ENCODE measurements at places on chromosomes 3 and 15.

- DNase-seq: no peak
These were observed 32.3 kb downstream of the TMOD3 start for GRCh38 chr15:51861557-51862359.

- DNase-seq: no peak
These were observed 13.8 kb upstream of the STARD5 start for GRCh38 chr15:81337713-81338157.

DNA sequence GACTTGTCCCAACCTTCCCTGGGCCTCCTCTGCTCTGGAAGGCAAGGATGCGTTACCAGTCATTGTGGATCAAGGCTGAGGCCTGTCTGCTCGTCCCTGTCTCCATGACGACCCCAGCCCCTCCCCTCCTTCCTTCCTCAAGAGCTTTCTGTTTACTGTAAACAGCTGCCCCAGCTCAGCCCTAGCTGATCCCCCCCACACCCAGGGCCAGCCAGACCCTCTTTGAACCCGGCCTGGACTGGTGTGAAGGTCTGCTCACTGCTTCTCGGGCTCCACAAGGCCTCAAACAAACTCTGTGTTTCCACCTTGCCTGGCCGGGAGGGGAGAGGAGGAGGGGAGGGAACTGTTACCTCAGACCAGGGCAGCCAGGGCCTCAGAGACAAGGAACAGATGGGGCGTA, 16.9 kb downstream of the VPS18 start:
- DNase-seq: no peak

GRCh38 chr3:172840463-172840862, 89.9 kb downstream of the ECT2 start:
- DNase-seq: no peak

- no peak for DNase-seq
These were observed 73.9 kb downstream of the PEX5L start for GRCh38 chr3:179962629-179963387.

DNA sequence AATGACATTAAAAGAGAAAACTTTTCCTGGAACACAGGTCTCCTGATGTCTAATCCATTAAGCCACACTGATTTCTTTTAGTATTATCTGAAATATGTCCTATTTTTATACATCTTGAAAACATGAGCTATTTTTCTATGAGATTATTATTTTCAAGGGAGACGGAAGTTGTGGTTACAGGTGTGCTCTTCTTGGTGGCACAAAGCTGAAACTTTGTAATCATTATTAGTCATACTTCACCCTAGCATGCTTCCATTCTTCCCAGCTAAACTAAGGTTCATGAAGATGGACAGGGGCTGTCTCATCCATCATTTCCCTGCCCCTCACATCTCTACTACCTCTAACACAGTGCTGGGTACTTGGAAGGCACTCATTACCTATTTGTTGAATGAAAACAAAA, 85.6 kb upstream of the POU1F1 start:
- no peak for DNase-seq

- no peak for DNase-seq
These were observed 143.5 kb upstream of the CNTN4 start for GRCh38 chr3:1955170-1955569.

GRCh38 chr3:107676469-107677309, 153.9 kb downstream of the BBX start:
- no peak for DNase-seq

DNA sequence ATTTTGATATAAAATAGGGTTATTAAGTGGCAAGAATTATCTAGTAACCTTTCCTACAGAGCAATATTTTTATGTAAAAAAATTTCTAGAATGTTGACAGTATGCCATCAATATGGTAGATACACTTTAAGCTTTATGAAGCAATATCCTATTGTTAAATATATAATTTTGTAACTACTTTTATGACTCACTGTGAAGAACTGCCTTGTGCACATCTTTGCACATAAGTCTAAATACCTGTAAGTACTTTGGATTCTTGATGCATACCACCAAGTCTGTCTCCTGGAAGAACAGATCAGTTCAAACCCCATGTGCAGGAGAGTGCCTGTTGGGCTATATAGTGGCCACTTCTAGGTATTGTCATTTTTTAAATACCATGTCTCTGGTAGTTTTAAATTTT, 205.7 kb upstream of the EIF1B start:
- no peak for DNase-seq

DNA sequence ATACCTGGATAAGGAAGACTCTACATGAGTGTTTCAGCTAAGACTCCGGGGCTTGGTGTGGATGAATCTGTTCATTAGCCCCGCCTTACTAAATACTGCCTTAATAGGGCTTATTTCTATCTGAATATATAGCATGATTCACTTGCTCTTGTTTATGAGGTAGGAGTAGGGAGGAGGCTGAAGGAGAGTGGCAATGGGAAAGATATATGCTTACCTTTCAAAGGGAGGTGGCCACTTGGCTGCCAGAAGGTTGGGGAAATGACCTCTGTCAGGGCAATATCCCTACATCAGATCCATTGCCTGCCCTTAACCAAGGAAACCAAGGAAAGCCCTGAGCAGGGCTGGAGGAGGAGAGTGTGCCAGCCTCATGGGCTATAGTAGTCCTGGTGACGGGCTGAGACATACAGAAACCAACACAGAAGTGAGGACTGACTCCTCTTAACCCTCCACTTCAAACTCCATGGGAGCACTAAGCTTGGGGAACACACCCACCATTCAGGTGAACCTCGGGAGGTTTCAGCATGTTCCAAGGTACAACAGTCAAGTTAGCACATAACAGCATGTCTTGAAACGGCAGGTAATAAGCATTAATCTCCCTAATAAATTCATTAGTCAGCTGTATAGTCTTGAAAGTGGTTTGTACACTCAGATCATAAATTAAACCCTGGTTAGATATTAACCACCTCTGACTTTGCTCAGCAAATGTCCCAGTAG, 80.1 kb downstream of the EOMES start:
- DNase-seq: no peak

GRCh38 chr3:14519406-14519805, 20.7 kb downstream of the GRIP2 start:
- no peak for DNase-seq

- no peak for DNase-seq
These were observed 26.4 kb upstream of the ZBED2 start for GRCh38 chr3:111621535-111621934.

- no peak for DNase-seq
These were observed 343.9 kb upstream of the TPM1 start for GRCh38 chr15:62698646-62699045.

DNA sequence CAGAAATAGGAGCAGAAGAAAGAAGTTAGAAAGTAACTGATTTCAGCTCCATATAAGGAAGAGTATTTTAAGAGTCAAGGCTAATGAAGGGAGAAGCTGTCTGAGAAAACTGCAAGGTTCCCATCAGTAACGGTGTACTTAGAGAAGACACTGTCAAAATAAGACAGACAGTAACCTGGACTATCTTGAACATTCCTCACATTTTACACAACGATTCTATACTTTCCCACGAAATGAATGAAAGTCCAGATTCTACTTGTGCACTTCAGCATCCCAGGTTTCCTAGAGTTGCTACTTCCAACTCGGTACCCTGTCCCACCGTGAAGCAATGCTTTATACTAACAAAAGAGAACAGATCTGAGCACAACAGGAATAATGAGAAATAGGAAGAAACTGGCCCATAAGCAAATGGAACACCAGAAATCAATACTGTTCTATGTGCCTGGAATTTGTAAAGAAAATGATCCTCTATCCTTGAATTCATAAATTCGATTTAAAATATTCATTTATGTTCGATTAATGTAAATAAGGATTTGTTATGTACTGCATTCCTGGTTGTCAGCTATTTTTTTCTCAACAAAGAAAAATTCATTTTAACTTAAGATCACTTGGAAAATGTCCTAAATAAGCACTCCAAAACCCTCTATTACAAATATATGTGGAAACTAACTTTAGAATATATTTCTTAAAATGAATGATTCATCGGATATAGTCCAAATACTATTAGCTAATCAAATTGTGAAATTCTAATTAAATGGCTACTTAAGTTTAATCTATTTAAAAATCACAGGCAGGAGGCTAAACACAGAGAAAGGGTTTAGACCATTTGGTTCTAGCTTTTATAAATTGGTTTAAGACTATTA, 1.5 kb downstream of the C3orf70 start:
- DNase-seq: no peak

DNA sequence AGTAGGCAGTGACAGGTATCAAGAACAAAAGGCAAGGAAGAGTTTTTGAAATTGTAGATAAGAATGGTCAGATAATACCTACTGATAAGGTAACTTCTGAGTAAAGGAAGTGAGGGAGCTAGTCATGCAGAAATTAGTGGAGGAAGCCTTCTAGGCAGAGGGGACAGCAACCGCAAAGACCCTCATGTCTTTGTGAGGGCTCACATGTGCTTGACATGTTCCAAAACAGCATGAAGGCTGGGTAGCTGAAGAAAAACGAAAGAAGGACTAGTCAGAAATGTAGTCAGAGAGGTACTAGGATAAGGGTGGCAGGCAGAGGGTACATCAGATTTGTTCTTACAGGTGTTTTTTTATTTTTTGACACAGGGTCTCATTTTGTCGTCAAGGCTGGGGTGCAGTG, 5.3 kb downstream of the SIN3A start:
- no peak for DNase-seq

- no peak for DNase-seq
These were observed 48.3 kb downstream of the PRTG start for GRCh38 chr15:55694652-55695150.

DNA sequence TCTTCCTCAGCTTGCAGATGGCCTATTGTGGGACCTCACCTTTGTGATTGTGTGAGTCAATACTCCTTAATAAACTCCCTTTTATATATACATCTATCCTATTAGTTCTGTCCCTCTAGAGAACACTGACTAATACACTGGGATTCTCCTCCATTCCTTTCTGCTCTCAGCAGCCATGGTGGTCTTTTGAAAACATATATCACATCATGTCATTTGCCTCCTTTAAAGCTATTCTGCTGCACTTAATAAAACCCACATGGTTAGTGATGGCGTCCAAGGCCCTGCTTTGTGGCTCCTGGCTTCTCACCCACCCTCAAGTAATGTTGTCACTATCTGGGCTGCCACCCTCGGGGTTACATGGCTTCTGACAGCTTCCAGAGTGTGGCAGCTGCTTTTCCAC, 169.5 kb downstream of the CADPS start:
- DNase-seq: no peak

GRCh38 chr3:193827871-193828270, 234.9 kb downstream of the OPA1 start:
- DNase-seq: no peak

DNA sequence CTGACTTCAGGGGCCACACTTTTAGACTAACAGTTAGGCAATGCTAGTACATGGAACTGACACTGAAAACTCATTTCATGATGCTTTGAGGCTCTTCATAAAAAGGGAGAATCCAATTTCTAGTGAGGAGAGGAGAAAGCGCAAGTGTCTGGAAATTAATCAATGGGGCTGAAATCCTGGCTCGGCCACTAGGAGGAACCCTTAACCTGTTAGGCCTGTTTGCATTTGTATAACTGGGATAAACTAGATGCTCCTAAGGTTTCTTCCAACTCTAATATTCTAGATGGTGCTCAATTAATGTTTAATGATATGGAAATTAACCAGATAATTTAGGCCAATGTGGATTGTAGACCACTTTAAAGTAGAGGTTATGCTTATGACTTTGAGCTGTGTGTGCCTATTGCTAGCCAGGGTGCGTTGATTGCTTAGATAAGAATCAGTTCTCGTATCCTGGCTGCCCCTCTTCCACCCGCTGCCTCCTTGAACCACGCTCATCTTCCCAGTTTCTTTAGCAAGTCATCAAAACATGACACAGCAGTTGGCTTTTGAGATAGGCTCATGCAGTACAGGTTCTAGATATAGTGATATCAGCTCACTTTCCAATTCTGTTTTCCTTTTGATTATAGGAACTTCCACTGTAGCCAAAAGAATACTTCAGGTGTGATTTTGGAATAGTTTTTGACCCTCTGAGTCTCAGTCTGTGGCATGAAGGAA, 16.8 kb upstream of the CRBN start:
- no peak for DNase-seq

DNA sequence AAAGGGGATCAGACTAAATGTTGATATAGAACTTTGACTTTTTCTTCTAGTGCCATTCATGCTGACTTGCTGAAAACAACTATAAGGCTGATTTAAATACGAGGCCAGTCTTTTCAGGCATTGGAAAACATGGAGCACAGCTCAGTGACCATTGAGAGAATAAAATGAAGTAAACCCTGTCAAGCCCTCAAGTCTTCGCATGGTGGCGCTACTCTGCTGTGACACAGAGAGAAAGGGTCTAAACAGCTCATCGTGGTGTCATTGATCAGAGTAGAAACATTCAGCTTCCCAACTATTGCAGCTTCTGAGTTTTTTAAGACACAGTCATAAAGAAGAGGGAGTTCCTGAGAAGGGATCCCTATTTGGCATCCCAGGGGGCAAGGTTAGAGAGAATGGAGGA, 716.2 kb downstream of the DIPK2A start:
- no peak for DNase-seq

- no peak for DNase-seq
These were observed 1.8 kb upstream of the ZNF385D start for GRCh38 chr3:21752749-21753347.

- DNase-seq: no peak
These were observed 58.7 kb upstream of the MRPL3 start for GRCh38 chr3:131561511-131561910.

DNA sequence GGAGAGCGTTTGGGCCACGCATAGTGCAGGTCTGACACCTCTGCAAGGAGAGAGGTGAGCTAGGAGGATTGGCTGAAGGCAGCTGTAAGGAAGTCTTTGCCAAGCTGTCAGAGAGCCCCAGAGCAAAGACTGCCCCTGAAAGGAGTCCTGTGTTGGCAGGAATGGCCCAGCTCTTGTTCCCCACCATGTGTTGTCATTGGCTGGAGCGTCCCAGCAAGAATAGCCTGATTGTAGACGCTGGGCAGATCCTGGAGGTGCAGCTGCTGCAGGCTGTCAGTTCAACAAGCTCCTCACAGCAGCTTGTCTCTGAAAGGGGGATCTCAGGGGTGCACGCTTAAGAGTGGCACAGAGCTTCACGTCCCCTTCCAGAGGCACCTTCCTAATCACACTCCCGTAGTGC, 237.6 kb downstream of the FEZF2 start:
- DNase-seq: no peak

DNA sequence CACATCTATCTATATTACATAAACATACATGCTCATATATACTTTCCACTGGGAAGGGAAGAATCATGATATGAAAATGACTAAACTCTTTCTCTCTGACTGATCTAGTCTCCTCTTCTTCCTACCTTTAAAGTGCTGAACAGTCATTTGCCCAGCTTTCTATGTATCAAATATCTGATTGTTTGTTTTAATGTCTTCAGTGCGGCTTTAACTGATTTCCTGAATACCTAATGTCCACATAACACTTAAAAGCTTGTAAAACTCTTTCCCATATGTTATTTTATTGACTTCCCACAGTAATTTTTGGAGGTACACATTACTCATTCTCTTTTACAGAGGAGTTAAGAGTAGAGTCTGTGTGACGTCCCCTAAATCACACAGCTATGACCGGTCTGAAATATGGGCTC, 28.2 kb downstream of the CPOX start:
- DNase-seq: no peak

DNA sequence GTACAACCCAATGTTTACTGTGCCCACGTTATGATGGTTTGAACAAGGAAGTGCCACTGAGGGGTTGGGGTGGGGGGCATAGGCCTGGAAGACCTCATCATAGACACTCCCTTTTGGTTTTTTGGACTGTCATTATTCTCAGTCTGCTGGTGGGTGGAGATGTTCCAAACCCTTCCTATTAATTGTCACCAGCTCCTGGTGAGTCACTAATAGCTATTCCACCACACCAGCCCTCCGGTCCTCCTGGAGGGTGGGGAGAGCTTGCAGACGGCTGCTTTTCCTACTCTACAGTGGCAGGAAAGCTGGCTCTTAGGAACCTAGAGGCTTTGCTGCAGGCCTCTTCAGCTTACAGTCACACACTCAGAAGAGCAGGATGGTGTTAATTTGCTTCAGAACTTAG, 9.0 kb upstream of the COPG1 start:
- DNase-seq: no peak
